ENCODE measurements at places on chromosomes 7 and 10. TPM values are rescaled to one million over a fixed set of nuclear protein-coding genes. Genes with fewer than 3 reads are reported as not detected.

The ANKRD61 gene
- total RNA-seq: not detected

The GTF2IRD1 gene
- 14.4 TPM for total RNA-seq

The HERPUD2 gene
- total RNA-seq: 18.0 TPM

The RAMP3 gene
- not detected for total RNA-seq

The VAX1 gene
- not detected for total RNA-seq

The TRIM4 gene
- total RNA-seq: 21.3 TPM

The BPGM gene
- total RNA-seq: 24.5 TPM

The HOXA6 gene
- 1.4 TPM for total RNA-seq

The PRPS1L1 gene
- not detected for total RNA-seq

The ANKMY2 gene
- total RNA-seq: 5.5 TPM

The CALHM3 gene
- not detected for total RNA-seq

The SUN3 gene
- total RNA-seq: not detected

The CNNM1 gene
- total RNA-seq: under 0.01 TPM

The PRRT4 gene
- 1.3 TPM for total RNA-seq

The STK31 gene
- total RNA-seq: not detected

The HTRA1 gene
- total RNA-seq: 420 TPM

The FGFBP3 gene
- 0.08 TPM for total RNA-seq

The BRAT1 gene
- 50.8 TPM for total RNA-seq

The ANTXRL gene
- total RNA-seq: not detected

The GIMAP2 gene
- 0.94 TPM for total RNA-seq

The DDC gene
- total RNA-seq: not detected

The CLRN3 gene
- not detected for total RNA-seq

The TFR2 gene
- 0.39 TPM for total RNA-seq

The POU6F2 gene
- not detected for total RNA-seq

The PON1 gene
- not detected for total RNA-seq

The OR9A2 gene
- not detected for total RNA-seq

The ADAM22 gene
- total RNA-seq: not detected

The OPALIN gene
- not detected for total RNA-seq

The ENO4 gene
- total RNA-seq: not detected

The GARIN1A gene
- not detected for total RNA-seq

The HABP2 gene
- not detected for total RNA-seq

The ADRA2A gene
- not detected for total RNA-seq

The VPS37D gene
- 2.9 TPM for total RNA-seq

The PTPN20 gene
- total RNA-seq: 6.2 TPM

The ADARB2 gene
- not detected for total RNA-seq

The STAMBPL1 gene
- total RNA-seq: 5.2 TPM

The AASS gene
- total RNA-seq: 14.9 TPM

The TMEM176B gene
- not detected for total RNA-seq

The DNTT gene
- total RNA-seq: not detected

Data from hair follicular keratinocyte (primary cell).